Right ventricle myocardium inferior (tissue), 1 donor: ENCODE measurements at places on chromosomes 1 and 21. TPM values are rescaled to one million over a fixed set of nuclear protein-coding genes. Genes with fewer than 3 reads are reported as not detected.

- DNase-seq, result no peak
These were observed 8.4 kb downstream of the TP73 start for GRCh38 chr1:3660704-3661103.

DNA sequence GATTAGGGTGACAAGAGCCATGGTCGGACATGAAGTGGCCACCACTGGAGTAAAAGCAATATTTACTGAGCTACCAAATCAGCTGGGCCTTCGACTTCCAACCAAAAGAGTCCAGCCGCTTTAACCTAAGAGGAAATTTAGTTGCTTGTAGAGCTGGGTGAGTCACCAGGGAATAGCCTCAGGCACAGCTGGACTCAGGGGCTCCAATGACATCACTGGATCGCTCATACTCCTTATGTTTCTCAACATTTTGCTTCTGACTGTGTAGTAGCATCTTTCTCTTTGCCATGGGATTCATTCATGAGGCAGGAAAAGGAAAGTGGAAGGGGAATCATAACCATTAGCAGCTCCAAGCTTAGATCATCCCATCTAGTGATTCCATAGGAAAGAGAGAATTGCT is 664.4 kb downstream of the MATN1 start:
- no peak for DNase-seq

DNA sequence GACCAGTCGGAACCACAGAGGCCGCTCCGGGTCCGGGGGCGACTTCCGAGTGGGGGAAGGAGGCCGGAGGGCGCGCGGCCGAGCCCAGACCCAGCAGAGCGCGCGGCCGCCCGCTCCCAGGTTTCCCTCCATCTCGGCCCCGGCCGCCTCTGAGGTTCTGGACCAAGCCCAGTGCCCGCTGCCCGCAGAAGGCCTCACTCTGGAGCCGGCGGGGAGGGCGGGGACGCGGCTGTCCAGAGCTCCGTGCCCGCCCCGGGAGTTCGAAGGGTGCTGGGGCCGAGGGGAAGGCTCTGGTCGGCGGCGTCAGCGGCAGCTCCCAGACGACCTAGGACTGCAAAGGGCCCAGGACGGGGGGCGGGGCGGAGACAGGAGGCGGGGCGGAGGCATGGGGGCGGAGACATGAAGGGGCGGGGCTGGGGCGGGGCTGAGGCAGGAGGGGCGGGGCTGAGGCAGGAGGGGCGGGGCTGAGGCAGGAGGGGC is 48.0 kb upstream of the SLC19A1 start:
- peak; percentile 85 for DNase-seq

- no peak for DNase-seq
These were observed 308.0 kb downstream of the HMCN1 start for GRCh38 chr1:186042230-186042629.

- DNase-seq, result no peak
These were observed 1.5 kb upstream of the ST6GALNAC5 start for GRCh38 chr1:76865696-76866286.

DNA sequence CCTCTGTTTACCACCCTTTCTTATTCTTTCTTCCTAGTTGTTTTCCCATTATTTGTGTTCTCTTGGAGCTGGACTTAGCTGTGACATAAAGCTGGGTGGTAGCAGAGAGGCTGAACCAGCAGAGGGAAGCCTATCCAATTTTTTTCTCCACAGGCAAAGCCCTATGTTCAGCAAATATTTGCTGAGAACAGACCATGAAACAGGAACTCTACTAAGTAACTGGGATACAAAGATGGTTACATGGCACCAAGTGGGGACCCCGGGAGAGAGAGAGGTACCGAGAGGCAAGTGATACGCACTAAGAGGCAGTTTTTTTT is 6.6 kb downstream of the CFAP141 start:
- DNase-seq, result no peak

- no peak for DNase-seq
These were observed 46.5 kb downstream of the RAP1GAP start for GRCh38 chr1:21622466-21623315.

DNA sequence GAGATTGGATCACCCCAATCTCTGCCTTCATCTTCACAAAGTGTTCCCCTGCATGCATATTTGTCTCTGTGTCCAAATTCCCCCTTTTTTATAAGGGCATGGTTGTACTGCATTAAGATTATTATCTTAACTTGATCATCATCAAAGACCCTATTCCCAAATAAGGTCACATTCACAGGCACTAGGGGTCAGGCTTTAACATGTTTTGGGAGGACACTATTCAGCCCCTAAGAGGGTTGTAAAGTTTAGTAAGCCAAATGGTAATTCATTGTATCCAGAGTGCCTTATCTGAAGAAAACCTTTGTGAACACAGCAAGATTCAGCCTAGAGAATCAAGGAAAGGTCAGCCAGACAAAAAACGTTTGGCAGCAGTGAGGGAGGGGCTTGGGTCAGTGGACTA is 317.6 kb upstream of the PLD5 start:
- no peak for DNase-seq

DNA sequence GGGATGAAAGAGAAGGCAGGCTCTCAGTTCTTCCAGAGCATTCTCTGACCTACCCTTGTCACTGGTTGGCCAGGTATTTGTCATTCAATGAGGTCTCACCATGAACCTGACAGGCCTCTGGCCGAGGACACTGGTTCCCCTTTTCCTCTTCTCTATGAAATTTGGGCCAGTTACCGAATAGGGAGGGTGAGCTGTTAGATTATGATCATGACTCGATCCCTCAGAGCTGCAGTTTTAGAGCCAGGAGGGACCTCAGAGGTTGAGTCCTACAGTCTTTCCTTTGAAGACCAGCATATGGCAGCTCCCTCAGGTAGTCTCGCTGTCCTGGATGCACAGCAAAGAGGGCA is 29.5 kb upstream of the CLSTN1 start:
- DNase-seq, result no peak

DNA sequence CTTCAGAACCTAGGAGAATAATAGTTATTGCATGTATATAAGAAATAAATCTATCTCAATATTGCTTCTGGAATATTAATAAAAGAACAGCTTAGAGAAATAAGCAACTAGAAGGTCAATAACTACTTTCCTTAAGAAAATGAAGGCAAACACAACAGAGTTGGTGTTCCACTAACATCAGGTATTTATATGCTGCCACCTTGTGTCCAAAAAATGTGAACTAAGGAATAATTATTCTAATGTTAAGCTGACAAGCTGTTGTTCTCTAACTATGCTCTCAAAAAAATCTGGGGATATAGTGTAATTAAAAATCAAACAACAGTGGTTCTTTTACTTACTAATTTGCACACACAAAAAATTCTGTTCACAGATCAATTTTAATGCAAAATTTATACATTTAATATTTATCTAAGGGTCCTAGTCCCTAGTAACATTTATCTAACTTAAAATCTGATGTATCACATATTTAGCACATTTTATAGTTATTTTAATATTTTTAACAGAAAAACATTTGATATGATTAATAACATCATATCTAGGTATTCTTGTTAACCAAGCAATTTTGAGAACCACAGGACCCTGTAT is 39.6 kb downstream of the UCHL5 start:
- no peak for DNase-seq

DNA sequence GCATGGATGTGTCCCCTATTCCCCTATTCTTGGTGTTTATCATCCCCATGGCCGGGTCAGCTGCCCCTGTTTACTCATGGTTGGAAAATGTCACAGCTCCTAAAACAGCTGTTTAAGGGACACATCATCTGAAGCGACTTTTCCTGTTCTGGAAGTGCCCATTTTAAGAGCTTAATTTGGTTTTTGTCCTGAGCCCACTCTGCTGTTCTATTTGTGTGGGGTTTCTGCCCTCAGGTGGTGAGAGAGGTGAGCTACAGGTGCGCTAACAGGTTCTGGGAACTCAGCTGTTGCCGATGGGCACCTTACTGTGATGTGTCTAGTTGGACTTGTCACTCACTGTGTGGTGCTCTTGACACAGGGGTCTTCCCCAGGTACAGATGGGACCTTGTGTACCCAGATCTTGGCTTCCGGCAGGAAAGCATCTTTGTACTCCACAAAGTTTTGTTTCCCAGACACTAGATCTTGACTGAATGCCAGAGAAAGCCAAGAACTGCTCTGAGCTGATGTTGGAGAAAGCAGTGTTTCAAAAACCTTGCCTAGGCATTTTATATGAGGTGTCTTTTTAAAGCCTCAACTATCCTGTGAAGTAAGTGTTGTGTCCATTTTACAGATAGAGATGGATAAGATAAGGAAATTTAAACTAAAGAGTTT is 59.0 kb upstream of the CD1D start:
- DNase-seq, result no peak

- peak; percentile 66 for DNase-seq
These were observed 55.5 kb downstream of the TRIM11 start for GRCh38 chr1:228350831-228351781.

DNA sequence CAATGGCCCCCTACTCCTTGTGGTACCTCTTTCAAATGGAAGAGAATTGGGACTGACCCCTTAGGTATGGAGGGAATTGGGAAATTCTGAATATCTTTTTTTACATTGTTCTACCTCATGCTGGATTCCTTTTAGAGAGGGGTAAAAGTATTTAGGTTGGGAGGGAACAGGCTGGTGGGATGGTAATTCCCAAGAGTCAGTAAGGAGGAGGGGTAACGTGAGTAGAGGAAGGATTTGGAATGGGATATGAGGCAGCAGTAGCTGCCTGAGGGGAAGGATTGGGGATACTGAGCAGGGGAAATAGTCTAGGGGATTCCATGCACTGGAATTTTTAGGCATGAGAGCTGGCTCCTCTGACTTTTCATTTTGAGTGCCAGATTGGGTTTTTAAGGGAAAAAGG is 3.8 kb upstream of the AADACL3 start:
- DNase-seq, result no peak

- no peak for DNase-seq
These were observed 28.4 kb downstream of the CD48 start for GRCh38 chr1:160682983-160683865.

DNA sequence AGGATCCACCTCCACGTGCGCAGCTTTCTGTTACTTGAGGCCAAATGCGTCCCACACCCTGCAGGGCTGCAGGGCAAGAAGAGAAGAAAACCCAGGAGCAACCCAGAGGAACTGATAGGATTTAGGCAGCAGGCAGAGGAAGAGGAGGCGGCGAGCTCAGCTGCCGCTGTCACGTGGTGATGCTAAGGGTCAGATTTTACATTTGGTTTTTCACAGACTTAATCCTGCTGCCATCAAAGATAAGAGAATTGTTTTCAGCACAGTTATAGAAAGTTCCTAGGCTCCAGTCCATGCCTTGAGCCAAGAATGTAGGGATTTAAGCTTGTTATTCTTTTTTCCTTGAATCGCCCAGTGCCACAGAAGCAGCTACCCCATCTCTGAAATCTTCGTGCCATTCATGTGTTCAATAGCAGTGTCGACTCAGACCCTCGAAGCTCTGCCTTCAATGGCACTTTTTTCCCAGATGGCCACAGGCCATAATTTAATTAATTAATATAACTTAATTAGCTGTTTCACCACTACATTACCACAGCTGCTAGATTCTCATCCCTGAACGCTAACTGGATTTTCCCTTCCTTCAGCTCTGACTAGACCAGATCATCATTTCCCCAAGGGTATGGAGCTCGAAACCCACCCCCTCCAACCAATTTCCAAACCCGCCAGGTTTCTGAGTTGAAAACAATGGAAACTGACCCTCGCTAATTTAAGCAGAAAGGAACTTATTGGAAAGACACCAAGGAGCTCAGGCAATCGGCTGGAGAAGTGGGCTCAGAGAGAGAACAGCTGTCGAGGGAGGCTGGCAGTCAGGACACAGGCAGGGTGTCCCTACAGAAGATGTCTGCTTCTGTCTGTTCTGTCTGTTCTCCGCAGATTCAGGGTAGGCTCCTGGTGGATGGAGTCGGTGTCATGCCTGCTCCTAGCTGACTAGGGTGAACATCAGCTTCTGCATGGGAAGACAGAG is 36.2 kb downstream of the LDLRAP1 start:
- no peak for DNase-seq

- DNase-seq, result no peak
These were observed 205.2 kb downstream of the MATN1 start for GRCh38 chr1:30518186-30518585.

DNA sequence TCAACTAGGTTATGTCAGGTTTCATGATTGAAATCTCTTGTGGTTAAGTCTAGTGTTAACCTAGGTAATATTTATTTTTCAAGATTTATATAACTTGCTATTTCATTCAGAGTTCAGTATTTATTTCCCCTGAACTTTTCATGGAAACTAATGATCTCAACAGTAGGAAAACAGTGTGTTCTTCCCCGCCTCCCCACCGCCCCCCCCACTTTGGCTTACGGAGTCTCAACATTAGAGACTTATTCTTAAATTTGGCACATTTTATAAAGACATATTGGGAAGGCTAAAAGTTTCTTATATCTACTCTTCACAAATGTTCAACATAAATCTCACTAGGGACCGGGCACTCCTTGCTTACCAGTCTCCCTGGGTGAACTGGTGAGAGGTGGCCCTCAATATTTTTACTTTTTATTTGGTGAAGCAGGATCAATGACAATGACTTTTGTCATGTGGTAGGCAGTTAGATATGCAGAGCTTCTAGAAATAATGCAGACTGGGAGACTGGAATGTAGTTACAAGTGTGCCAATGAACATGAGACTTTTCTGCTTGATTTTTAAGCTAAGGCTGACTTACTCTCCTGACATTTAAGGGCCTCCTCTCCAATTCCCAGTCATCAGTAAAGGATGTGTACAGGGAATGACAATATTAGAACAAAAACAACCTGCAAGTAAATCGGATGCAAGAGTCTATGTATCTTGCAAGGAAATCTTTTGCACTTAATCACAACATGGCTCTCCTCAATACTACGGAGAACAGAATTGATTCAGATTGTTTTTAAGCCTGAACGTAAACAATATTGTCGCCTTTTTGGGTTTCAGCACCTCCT is 1.7 kb upstream of the MAN1A2 start:
- DNase-seq, result no peak

The HAPLN2 gene
- total RNA-seq, result 1.4 TPM

The MYOC gene
- 5.3 TPM for total RNA-seq

The CRYAA gene
- not detected for total RNA-seq

The VWA5B1 gene
- total RNA-seq, result not detected

The ADAMTSL4 gene
- 80.3 TPM for total RNA-seq

The RGS13 gene
- not detected for total RNA-seq

The CELA3B gene
- total RNA-seq, result not detected
